ENCODE measurements at places on chromosomes 12 and 14. TPM values are rescaled to one million over a fixed set of nuclear protein-coding genes. Genes with fewer than 3 reads are reported as not detected.

GRCh38 chr12:47709237-47709636 is 3.4 kb upstream of the RPAP3 start:
- DNase-seq = no peak

- no peak for DNase-seq
Observed at GRCh38 chr12:13387101-13387500, 190.6 kb downstream of the EMP1 start.

- DNase-seq = no peak
Observed at GRCh38 chr14:32087907-32088306, 10.8 kb downstream of the ARHGAP5 start.

DNA sequence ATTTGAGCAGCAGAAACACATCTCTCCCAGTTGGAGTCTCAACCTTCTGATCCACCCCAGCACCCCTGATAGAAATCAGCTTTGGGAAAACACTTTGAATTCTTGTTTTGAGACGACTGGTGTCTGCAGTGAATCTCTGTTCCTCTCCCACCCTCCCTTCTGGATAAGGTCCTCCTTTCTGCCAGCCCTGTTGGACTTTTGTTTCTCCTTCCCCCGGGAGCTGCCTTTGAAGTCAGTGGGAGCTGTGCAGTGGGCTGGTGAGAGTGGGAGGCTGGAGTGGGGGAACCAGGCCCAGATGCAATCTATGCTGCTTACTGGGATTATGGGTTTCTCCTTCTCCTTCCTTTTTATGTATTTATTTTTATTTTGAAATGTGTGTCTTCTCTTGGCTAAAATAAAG is 49.0 kb downstream of the FLRT2 start:
- DNase-seq = no peak

GRCh38 chr14:60051721-60052221 is 40.0 kb upstream of the PCNX4 start:
- peak; percentile 15 for DNase-seq

DNA sequence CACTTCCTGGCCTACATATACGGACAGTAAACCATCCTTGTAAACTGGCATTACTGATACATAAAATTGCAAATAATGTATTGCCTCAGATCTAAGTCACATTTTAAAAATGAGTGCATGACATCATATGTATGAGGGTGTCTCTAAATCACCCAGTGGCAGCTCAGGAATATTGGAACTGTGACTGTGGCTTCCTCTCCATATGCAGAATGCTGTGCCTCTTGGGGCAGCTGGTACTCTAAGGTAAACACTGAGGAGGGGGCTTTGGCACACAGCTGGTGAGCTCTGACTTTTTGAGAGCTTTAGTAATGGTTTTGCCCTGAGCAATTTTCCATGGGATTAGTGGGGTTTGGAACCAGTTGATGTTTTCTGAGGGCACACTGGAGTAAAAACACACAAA is 263.7 kb downstream of the BMP4 start:
- no peak for DNase-seq

GRCh38 chr12:48774516-48774915 is 14.4 kb downstream of the ADCY6 start:
- no peak for DNase-seq

DNA sequence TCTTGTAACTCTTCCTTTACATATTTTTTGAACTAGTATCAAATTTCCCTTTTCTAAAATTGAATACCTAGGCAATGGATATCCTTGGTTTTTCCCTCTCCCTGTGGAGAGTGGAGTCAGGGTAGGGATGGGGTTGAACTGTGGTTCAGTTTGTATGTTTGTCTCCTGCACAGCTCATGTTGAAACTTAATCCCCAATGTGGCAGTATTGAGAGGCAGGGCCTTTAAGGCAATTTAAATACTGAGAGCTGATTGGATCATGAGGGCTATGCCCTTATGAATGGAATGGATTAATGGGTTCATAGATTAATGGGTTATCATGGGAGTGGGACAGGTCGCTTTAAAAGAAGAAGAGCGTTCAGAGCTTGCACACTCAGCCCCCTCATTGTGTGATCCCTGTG is 127.2 kb upstream of the RGS6 start:
- DNase-seq = peak; percentile 15

DNA sequence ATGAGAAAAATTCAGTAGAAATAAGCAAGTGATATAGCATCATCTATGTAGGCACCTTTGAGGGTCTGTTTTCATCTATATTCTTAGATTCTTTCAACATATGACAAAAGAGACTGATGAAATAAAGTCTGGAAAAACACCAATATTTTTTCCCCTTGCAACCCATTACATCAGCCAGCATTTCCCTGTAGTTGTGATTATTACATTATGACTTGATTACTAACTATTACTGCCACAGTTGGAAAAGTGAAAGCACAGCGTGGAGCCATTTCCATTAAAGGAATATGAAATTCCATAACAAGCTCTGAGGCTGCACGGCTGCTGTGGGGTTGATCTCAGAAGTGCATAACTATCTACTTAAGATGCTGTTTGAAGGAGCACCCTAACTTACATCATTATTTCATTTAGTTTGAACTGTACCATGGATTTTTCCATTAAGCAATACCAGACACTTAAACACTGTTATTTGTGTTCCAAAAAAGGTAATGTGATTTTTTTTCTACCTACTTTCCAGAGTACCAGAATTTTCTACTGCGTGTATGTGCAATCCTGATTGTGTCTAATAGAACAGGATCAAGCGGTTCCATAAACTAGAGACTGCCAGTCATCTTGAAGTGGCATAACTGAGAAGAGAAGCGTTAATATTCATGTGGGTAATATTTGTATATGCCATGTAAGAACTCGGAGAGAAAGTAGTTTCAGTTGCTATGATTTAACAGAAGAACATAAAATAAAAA is 405.5 kb downstream of the MDGA2 start:
- no peak for DNase-seq

GRCh38 chr14:50083467-50084337 is 32.7 kb downstream of the VCPKMT start:
- DNase-seq = peak; percentile 70

DNA sequence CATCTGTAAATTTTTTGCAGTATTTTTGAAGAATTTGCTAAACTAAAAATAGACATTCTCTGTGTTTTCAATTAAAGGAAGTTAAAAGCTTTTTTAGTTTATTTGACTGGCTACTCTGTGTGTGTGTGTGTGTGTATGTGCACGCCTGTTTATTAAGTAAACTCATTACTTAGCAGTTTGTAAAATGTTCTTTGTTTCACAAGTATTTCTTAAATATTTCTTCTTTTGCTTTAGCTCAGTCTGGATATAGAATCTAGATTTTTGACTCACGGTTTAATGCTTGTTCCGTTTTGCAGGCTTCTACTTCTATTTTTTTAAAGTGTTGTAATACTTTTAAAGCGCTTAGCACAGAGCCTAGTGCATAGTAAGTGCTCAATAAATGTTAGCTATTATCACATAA is 46.5 kb upstream of the KCNMB4 start:
- no peak for DNase-seq

DNA sequence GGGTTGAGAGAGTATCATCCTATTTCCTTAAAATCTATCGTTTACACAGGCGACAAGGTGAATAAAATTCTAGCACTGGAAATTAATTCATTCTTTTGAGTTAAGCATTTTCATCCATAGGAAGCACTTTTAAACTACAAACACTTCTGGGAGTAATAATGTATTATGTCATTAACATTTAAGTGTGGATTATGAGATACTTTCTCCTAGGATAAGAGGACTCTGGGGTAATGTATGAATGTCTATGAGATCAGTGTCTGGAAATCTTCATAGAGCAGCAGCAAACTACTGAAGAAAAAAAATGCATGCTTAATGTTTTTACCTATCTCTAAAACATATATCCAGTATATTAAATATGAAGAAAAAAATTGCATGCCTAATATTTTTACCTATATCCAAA is 86.9 kb downstream of the EPS8 start:
- no peak for DNase-seq

DNA sequence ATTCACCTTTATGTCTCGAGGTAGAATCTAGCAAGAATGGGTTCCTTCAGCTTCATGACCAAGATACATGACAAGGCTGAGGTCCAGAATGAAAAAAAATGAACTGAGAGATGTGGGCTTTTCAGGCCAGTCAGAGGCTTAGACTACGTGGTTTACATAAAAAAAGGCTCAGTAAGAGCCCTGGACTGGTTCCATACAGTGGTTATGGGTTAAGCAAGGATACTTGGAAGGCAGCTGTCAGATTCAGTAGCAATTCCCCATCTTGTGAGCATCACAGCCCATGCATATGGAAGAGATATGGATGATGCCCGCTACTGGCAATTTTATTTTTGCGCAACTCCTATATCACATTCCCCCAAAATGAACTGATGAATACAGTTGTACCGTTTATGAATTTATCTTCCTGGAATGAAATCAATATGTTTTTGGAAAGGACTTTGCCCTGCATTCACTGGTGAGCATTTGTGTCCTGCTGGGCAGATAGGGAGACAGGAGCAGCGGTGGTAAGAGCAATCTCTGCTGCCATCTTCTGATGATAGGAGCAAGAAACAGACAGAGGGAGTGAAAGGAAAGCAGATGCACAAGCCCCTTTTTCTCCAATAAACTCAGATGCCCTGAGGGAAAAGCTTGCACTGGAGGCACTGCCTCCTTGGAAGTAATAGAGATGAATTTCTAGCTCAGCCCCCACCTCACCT is 280.4 kb downstream of the GALC start:
- DNase-seq = peak; percentile 4

DNA sequence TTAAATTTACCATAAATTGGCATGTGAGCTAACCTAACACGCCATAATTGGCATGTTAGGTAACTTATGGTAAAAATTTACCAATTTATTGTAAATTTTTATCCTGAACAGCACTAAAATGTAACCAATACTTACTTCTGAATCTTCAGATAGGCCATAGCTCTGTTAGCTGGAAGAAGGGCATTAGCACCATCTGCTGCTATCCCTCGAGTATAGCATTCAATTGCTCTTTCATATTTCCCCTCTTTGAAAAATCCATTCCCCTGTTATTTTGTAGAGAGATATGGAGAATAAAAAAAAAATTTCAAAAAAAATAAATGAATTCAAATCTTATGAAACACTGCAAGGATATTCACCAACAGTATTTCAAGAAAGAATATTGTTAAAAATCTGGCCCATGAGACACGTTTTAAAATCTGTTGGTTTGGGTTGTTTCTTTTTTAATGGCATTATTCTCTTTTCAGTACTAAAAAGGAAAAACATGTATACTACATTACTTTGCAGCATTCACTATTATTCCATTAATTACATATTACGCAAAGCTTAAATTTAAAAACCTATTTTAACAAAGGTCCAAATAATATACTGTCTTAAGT is 19.1 kb downstream of the RPAP3 start:
- peak; percentile 21 for DNase-seq

GRCh38 chr14:24399447-24399822 is 632 bp downstream of the NYNRIN start:
- no peak for DNase-seq

- DNase-seq = no peak
Observed at GRCh38 chr12:95417372-95417771, 56.6 kb upstream of the METAP2 start.

DNA sequence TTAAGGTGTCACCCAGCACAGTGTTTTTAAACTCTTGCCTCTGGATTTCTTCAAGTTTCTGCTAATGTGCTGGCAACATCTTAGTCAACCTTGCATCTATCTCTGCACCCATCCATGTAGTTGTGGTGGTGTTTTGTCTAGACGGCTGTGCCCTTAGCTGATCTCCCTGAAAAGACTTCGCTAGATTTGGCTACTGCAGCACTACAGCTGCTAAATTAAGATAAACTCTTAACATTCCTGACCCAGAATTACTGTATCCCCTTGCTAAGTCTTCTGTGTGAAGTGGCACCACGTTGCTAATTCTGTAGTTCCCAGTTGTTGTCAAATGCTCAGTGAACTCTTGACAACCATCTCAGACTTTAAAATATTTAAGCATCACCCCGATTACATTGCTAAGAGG is 66.8 kb downstream of the SRGAP1 start:
- no peak for DNase-seq

DNA sequence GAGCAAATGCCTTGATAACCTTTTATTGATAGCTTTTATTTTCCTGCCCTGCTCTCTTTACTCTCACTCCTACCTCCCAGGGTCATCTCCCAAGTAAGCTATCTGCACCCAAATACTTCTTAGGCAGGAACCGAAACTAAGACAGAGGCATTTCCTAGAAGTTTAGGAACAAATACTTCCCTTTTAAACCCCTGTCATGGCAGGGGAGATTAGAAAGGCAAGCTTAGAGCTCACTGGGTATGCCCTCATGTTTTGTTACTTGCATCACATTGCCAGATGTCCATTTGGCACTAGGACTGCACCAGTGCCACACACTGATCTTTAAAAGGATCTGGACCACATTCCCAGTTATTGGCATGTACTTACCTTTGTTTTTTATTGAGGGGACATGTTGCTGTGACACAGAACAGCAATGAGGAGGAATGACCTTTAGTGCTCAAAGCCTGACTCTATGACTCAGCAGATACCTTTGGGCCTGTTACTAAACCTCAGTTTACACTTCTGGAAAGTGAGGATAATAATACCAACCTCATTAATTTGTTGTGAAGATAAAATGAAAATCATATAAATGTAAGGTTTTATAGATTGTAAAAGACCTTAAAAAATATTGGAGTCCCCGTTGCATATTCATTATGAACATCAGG is 40.9 kb upstream of the MBIP start:
- DNase-seq = no peak

DNA sequence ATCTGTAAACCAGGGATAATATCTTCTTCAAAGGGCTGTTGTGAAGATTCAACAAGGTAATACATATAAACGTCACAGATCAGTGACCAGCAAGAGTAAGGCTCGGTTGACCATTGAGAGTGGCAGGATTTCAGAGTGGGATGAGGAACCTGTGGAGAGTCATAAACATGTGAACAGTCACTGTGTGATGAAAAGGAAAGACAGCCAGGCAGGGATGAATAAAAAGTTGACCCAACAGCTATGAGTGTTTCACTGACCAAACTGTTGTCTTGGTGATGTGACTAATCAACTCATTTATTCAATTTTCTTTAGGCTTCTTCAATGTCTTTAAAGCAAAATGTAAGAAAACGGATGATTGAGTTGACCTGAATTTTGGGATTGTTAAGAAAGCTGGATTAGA is 8.6 kb upstream of the FRMD6 start:
- peak; percentile 52 for DNase-seq

- DNase-seq = no peak
Observed at GRCh38 chr14:99187858-99188257, 84.1 kb downstream of the BCL11B start.

DNA sequence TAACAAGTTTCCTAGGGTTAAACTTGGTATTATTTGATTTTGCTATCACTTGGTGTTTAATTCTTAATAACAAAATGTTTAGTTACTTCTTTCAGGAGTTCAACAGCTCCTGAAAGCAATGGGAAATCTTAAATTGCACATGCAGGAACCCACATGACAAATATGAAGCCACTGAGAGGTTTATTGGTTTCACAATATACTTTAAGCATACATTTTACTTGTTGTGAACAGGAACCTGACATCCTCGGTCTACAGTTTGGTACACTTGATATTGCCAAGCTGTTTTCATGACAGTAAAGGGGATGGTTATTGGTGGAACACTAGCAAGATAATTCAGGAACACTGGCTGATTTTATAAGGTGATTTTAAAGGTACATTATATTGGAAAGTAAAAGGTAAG is 46.2 kb downstream of the SLC38A1 start:
- DNase-seq = no peak

Gene SDR9C7
- not detected for total RNA-seq

Gene SERPINA10
- total RNA-seq = not detected

Gene CHMP4A
- total RNA-seq = 60.1 TPM

Gene CMA1
- not detected for total RNA-seq

Gene KRT83
- not detected for total RNA-seq

Data from Daoy (cell line).